Stimulated activated CD4-positive, alpha-beta T cell treated with anti-CD3 and anti-CD28 coated beads, Interleukin-2, amount 100 ng/mL, for 4 hours (primary cell): ENCODE measurements at places on chromosomes 12 and 14.

- DNase-seq: no peak
These were observed 240.0 kb upstream of the CPNE8 start for GRCh38 chr12:39145175-39145999.

DNA sequence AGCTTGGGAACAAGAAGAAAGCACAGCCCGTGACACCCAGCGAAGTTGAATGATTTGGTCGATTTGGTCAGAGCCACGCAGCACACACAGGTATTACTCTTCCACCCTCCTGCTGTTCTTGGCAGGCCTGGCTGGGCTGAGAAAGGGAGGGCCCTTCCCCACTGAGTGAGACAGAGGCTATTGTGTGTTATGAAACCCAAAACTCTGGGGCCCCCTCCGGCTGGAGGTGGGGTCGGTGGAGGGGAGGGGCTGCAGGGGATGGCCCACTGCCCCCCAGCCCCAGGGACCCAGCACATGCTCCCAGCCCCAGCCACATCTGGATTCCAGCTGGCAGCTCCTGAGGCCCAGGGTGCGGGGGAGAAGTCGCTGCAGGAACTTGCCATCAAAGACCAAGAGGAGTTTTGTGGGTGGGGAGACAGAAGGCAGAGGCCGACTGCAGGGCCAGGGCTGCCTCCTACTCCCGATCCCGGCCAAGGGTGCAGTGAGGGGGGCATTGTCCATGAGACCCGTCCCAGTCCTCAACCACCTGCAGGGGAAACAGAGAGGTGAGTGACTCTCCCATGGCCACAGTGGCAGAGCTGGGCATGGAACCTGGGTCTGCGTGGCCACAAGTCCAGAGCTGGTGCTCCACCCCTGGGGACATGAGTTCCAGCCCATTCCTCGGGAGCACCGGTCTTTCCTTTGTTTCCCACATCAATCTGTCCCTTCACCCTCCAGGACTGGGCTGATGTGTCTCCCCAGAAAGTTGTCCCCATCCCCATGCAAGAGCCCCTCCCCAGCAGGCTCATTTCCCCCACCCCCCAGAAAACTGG lies 8.7 kb downstream of the TMEM119 start:
- no peak for DNase-seq

DNA sequence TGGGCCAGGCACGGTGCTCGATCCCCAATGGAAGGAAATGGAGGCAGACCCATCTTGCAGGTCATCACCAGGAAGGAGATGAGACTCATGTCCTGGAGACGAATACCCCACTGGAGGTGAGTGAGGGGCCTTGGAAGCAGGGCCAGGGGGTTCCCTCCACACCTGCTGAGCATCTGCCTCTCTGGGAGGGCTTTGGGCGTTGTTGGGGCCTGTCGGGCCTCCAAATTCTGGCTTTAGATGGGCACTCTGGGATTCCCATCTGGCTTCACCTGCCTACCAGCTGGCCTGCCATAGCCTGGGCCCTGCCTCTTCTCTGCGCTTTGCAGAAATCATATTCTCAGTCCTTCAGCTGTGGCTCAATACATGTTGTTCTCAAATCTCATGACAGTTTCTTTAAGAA lies 13.9 kb downstream of the RTL1 start:
- no peak for DNase-seq

GRCh38 chr12:107602446-107602845 lies 83.2 kb upstream of the PWP1 start:
- DNase-seq: no peak

- no peak for DNase-seq
These were observed at the start of gene IRAK3 for GRCh38 chr12:66188584-66189485. IRAK3 (plus strand) TSS chr12:66189214; CDS start chr12:66189300, 86 bp downstream.

GRCh38 chr12:80805106-80805505 lies 88.4 kb downstream of the MYF5 start:
- DNase-seq: no peak

DNA sequence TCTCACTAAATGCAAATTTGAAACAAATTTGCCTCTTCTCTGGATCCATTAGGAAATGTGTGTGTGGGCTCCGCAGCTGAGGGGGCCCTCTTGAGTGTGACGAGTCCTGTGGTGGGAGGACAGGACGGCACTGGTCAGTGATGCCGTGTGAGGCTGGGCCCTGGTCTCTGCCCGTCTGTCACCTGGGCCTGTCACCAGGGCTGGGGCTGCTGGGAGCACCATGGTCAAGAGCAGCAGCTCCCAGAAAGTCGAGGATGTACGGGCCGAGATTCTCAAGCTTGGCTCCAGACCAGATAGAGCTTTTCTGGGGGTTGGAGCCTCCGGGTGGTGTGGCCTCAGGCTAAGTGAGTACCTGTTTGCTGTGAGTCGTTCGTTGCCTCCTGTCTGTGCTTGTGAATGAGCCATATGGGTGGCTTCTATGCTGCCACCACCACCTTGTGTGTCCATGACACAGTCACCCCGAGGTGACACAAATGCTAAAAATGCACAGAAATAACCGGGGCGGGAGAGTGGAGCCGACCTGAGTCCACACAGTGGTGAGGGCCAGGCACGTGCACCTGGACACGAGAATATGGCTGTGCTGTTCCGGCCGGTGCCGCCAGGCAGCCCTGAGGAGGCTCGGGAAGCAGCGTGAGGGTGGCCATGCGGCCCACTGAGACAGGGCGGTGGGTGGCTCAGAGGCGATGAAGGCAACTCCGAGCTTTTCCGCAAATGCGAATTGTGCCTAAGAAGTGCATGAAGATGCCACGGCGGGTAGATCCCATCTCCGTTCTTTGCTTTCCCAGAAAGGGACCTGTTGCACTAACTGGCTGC lies 8.7 kb downstream of the PGAM5 start:
- DNase-seq: no peak

- DNase-seq: no peak
These were observed 44.2 kb upstream of the MMP17 start for GRCh38 chr12:131783915-131784541.

GRCh38 chr12:67634303-67634761 lies 14.2 kb upstream of the DYRK2 start:
- DNase-seq: no peak

DNA sequence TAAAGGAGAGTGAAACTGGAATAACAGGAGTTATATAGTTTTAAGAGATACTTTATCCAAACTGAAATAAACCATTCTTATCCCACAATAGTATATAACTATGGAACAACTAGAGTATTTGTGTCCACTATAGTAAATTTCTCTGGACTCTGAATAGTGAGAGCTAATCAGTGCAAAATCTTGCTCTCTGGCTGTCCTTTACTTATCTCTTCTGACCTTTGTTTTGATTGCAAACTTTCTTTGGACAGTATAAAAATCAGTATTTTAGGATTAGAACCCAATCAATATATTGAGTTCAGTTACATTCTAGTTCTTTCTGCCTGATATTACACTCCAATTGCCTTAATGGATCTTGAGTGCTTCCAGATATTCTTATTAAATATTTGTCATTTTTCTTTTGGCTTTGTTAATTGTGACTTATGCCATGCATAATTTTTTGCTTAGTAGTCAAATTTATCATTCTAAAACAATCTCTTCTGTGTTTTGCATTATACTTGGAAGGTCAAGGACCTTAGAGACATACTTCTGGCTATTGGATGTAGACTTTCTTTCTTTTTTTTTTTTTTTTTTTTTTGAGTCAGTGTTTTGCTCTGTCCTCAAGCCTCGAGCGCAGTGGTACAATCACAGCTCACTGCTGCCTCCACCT lies 89.9 kb upstream of the AMN1 start:
- no peak for DNase-seq

DNA sequence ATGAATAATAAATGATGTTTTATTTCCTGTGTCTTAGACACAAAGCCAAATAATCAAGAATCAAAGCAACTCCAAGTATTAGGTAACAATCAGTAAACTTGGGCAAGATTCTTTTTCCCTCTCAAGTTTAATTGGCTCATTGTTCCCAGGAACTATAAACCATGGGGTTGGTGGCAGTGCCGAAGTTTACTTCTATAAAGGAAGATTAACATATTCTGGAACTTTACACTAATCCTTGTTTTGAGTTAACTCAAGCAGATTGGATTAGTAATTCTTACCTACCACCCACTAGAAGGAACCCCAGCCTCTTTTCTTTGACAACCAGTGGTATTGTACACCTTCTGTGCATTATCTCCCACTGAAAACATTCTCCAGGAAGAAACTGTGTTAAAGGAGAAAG lies 197.1 kb downstream of the EXOC5 start:
- DNase-seq: no peak

GRCh38 chr14:89720741-89721729 lies 233.5 kb downstream of the EFCAB11 start:
- DNase-seq: peak; percentile 39

- peak; percentile 12 for DNase-seq
These were observed 13.7 kb downstream of the COL2A1 start for GRCh38 chr12:47990351-47991105.

- DNase-seq: no peak
These were observed 1.5 kb downstream of the NFATC4 start for GRCh38 chr14:24369463-24369862.

DNA sequence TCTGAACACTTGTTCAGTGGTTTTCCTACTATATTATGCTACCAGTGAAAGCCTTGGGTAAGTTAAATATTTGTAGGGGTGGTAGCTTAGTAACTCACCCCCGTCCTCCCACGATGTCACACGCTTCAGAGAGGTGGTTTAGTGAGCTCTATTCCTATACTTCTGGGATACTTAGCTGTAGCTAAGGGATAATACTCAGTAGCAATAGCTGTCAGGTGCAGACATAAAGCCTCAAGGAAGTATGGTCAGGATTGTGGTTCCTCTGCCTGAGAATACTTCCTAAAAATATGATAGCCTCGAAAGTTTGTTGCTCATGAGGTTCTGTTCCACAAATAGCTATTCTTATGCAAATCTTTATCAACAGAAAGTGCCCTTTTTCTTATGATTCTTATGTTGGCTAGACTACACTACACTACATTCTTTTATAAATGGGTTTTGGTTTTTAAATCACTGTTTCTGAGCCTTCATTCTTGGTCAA lies 11.9 kb downstream of the DLST start:
- DNase-seq: no peak

DNA sequence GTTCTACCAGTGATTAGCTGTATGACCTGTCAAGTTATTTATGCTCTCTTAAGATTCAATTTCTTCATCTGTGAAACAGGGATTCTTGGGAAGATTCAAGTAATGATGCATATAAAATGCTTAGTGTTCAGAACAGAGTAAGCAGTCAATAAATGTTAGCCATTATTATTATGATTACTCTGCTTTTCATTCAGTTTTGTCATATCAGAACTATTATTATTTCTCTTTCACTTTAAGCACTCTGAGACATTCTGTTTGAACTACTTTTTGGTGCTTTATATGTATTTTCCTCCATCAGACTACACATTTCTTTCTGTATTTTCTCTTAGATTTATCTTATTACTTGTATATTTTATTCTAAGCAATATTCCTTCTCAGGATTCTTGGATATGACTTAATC lies 81.2 kb downstream of the CFAP54 start:
- no peak for DNase-seq

GRCh38 chr12:39853003-39853402 lies 233.4 kb upstream of the ABCD2 start:
- no peak for DNase-seq

- DNase-seq: no peak
These were observed 182.7 kb upstream of the TMPO start for GRCh38 chr12:98332642-98333041.

DNA sequence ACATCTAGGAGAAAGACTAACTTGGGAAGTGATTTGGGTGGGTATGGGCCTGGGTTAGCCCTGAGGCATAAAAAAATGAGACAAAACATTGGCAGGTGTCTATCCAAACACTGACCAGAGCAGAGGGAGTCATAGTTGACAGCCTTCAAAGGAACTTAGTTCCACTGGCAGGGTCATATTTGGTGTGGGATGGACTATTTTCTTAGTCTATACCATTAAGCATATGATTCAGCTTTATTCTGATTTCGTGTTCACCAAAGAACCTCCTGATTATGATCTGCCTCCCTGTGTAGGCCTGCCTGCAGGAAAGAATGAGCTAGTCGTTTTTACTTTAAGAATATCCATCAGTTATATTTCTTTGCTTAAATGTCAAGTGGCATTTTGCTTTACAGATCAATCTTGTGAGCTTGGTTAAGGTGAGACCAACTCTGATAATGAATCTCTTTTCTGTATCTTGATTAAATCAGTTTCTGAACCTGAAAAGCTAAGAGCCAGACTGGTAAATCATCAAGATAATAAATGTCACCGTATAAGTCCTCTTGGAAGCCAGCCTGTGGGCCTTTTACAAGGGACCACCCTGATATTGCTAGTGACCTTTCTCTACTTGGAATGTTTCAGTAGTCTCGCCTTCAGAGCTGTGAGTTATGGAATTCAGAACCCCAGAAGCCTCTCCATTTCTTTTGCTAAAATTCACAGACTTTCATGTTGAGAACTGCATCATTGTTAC lies 182.9 kb downstream of the MON2 start:
- no peak for DNase-seq

- DNase-seq: no peak
These were observed 63.2 kb upstream of the SLC24A4 start for GRCh38 chr14:92259613-92260357.

DNA sequence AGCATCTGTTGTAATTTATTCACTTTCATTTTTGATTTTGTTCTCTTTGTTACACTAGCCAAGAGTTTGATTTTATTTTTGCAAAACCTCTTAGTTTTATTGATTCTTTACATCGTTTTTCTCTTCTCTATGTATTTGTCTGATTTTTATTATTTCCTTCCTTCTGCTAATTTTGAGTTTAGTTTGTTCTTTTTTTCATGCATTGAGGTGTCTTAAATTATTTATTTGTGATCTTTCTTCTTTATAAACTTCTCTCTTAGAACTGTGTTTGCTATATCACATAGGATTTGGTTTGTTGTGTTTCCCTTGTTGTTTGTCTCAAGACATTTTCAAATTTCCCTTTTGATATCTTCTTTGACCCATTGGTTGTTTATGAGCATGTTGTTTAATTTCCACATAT lies 51.7 kb upstream of the NFKBIA start:
- DNase-seq: no peak

- DNase-seq: no peak
These were observed 14.3 kb upstream of the OSBPL8 start for GRCh38 chr12:76573840-76574373.

DNA sequence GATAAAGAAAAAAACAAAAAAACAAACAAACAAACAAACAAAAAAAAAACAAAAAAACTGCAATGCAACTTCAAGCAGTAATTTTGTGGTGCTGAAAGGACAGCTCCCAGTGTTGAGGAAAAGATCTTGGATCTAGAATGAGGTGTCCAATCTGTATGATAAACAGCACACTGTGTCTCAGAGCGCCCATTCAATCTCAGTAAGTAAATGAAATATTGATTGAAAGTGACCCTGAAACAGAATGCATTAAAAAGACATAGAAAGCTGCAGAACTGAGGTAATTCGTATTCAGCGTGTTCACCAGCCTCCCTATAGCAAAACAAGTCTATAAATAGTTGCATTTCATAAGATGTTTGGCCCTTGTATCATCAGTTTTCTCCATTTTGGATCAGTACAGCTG lies 153.0 kb downstream of the NOVA1 start:
- no peak for DNase-seq
